Vagina (tissue), 2 donors: ENCODE measurements at places on chromosomes 5 and 9.

- no peak for DNase-seq
Observed at GRCh38 chr9:109074236-109074889, 45.4 kb downstream of the TMEM245 start.

GRCh38 chr9:35569206-35569605 is 35.9 kb upstream of the TESK1 start:
- no peak for DNase-seq

GRCh38 chr5:127410959-127411358 is 106.5 kb upstream of the PRRC1 start:
- DNase-seq = no peak

- no peak for DNase-seq
Observed at GRCh38 chr9:89623925-89624420, 19.2 kb downstream of the GADD45G start.

- DNase-seq = no peak
Observed at GRCh38 chr9:23258569-23258968, 567.5 kb downstream of the ELAVL2 start.

- DNase-seq = no peak
Observed at GRCh38 chr5:40046792-40047191, 622.0 kb upstream of the DAB2 start.
